ENCODE measurements at places on chromosomes 13 and 19.
A peak's percentile ranks its signal among the peaks of the same experiment; 100 is the strongest.

DNA sequence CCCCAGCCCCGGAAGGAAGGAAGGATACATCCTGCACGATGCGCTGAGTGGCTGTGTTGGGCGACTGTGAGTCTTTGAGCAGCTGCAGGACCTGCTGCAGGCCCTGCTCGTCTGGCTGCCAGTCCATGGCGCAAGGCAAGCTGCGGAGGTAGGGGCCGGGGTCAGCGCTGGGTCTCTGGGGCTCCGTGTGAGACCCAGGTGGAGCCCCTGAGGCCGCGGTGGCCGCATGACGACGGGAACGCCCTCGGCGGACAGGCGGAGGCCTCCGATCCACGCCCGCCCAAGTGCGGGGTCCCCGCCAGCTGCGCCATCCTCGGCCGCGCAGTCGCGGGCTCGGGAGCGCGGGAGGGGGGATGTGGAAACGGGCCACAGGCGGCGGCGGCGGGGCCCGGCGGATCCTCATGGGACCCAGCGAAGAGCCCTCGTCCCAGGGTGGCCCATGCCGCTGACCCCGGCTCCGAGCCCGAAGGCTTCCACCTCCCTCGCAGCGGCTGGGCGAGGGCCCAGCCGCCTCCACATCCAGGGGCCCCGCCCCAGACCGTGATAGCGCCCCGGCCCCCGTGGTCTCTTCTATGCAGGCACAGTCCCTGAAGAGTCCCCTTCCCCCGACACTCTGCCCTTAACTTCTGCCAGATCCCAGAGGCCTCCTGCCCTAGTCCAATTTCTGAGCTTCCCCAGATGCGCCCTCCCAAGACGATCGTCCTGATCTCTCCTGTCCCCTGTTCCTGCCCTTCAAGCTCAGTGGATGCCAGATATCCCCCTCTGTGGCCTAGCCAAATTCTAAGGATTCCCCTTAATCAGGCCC, 2.7 kb downstream of the TNPO2 start:
- DNase-seq, result no peak

GRCh38 chr19:49912965-49913685, 15.9 kb upstream of the ATF5 start:
- DNase-seq, result no peak

DNA sequence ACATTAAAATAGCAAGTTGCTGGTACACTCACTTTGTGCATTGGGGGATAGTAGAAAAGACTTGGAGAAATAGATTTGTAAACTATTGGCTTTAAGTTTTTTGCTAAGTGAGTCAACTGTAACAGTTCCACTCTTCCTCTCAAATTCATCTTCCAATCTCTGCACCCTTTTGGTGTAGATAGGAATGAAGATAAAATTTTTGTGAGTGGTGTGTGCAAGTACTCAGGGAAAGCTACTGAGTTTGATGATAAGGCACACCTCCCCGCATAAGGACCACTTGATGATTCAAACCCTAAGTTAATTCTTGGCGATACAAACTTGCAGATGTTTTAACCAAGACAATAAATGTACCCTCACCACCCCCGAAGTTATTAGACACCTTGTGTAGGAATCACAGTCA, 168.3 kb upstream of the SLITRK1 start:
- DNase-seq, result no peak

DNA sequence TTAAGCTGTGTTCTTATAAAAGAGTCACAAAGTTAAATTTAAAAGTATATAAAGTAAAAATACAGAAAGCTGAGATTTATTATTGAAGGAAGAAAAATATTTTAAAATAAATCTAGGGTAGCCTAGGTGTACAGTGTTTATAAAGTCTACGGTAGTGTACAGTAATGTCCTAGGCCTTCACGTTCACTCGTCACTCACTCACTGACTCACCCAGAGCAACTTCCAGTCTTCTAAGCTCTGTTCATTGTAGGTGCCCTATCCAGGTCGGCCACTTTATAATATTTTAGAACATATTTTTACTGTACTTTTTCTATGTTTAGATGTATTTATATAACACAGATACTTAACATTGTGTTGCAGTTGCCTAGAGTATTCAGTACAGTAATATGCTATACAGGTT, 47.4 kb downstream of the NDFIP2 start:
- no peak for DNase-seq

- no peak for DNase-seq
Observed at GRCh38 chr19:1304197-1304924, 18.7 kb downstream of the EFNA2 start.

- DNase-seq, result peak; percentile 16
Observed at GRCh38 chr19:38095411-38096308, 128.4 kb downstream of the DPF1 start.

DNA sequence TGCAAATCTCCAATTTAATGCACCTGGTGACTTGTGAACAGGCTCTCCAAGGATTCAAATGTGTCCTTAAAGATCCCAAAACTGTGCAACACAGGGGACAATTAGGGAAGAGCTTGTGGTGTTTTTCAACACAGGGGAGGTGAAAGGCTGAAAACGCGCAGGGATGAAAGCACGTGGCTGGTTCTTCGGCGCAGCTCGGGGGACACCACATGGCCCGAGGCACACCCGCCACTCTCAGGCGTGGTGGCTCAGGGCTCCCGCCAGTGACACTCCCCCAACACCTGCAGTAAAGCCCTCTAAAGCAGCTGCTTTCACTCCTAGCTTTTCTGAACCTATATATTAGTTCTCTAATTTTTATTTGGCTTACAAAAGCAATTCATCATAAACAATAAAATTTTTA, 91.9 kb downstream of the SPACA7 start:
- no peak for DNase-seq
